ENCODE measurements at places on chromosomes 12 and 14. TPM values are rescaled to one million over a fixed set of nuclear protein-coding genes. Genes with fewer than 3 reads are reported as not detected.

The PUS1 gene
- 12.9 TPM for total RNA-seq

The SERPINA12 gene
- total RNA-seq = not detected

The TAS2R42 gene
- not detected for total RNA-seq

The ASIC1 gene
- 0.89 TPM for total RNA-seq

The CLEC4D gene
- total RNA-seq = not detected

The NYNRIN gene
- total RNA-seq = 5.0 TPM

The PTPRO gene
- total RNA-seq = not detected

The ADCY6 gene
- 29.0 TPM for total RNA-seq

The RAPGEF3 gene
- 5.8 TPM for total RNA-seq

The SMIM41 gene
- total RNA-seq = 0.20 TPM

The KLHL33 gene
- total RNA-seq = 0.34 TPM

The TMPO gene
- 36.7 TPM for total RNA-seq

The EML5 gene
- 1.1 TPM for total RNA-seq

The CALM1 gene
- total RNA-seq = 156 TPM

The KRT2 gene
- total RNA-seq = not detected

The LHX5 gene
- not detected for total RNA-seq

The LRP1-AS gene
- total RNA-seq = not detected

The NGB gene
- total RNA-seq = not detected

The NUAK1 gene
- total RNA-seq = 4.0 TPM

The TAS2R8 gene
- total RNA-seq = not detected

The INHBC gene
- not detected for total RNA-seq

The SLC24A4 gene
- total RNA-seq = 0.06 TPM

All from pancreas (tissue), 10 donors.